ENCODE measurements at places on chromosomes 5 and 9.

DNA sequence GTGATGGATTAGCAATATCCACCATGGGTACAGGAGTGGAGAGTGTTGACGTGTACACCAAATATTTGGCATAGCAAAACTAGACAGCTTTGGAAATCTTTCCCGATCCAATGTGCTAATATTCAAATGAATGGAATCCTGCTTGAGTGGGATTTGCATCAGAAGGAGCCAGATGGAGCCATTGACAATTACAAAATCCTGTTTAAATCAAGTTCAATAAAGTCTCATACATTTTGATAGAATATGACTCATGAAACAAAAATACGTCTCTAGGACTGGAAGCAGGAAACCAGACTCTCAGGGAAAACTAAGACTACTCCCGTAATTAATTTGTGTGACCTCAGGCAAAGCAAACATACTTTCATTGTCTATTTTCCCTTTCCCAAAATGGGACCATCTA is 13.0 kb downstream of the TNC start:
- no peak for DNase-seq

DNA sequence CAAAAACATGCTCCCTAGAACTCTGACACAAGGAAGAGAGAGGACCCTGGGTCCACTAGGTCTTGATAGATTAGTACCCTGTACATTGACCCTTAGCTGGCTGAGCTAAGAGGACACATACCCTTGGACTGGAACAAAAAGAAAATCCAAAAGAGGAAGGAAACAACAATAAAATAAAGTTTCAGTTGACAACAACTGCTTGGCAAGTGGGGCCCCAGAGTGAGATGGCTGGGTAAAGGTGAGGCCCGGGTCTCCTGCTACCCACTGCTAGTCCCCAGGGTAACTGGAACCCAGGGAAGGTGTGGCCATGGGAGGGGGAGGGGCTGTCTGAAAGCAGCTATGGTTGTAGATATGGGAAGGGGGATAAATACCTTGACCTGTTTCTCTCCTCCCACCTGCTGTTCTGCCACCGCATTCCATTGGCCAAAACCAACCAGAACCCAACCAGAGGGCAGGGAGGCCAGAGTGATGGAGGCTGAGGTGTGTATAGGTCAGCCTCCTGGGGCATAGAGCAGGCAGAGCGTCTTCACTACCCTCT is 11.7 kb downstream of the TAL2 start:
- DNase-seq: no peak

GRCh38 chr9:98888801-98889421 is 54.8 kb upstream of the COL15A1 start:
- no peak for DNase-seq

GRCh38 chr5:179763215-179763945 is 30.4 kb upstream of the LTC4S start:
- peak; percentile 53 for DNase-seq

- DNase-seq: no peak
Measured at GRCh38 chr9:113634596-113635515, 171.3 kb downstream of the RGS3 start.

GRCh38 chr9:13013991-13014883 is 239.4 kb downstream of the LURAP1L start:
- DNase-seq: no peak
